ENCODE measurements at places on chromosomes 5 and 9.
A peak's percentile ranks its signal among the peaks of the same experiment; 100 is the strongest.

DNA sequence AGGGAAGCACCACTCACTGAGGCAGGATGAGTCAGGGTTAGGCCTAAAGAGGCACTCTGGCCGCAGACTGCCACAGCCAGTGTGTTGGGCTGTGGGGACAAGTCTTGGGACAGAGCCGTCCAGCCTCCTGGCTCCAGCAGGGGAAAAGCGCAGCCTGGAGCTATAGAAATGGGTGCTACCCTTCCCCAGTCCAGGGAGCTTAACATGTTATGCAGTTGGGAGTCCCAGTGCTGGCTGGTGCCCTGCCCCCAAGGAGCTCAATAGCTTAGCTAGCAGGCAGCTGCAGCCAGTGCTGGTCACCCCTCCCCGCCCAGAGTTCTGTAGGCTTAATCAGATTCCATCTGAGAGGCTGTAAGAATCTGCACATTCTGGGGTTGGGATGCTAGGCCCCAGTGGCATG, 399.6 kb upstream of the TUSC1 start:
- DNase-seq = no peak

DNA sequence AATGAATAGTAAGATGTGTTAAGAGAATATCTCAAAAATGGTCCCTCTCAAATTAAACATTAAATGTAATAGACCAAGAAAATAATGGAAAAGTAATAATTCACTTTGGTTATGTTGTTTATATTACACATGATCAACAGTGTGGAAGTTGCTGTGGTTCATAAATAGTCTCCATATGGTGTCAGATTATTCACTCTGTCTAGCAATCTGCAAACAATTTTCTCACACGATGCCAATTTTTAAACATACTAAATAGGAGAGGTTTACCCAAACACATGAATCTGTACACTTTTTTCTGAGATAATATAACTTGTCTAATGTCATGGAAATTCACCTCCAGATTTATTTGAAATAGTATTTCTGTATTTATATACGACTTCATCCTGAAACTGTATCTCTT, 217.4 kb upstream of the FBXL7 start:
- DNase-seq = no peak

DNA sequence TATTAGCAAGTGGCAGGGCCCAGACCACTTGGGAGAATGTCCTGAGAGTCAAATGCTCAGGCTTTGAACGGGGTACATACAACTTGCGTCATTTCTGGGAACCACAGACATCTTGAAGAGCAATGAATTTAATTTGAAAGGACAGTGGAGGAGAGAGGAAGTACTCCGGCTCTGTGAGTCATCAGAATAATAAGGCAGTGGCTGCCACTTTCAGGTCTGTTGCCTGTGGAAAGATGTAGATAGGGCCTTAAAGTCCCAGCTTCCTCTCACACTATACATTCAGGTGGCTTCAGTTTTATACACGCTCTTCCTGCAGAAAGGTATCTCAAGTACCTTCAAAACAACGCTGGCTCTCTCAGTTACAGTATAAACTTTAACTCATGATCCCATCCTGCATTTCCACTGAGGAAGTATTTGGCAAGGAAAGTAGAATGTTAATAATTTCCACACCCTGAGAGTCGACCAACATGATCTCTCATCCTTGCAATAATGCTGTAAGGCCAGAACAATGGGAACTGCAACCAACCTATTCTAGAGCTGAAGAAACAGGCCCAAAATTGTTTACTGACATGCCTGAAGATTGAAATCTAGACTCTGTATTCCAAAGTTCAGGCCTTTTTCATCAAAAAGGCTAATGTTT, 6.8 kb upstream of the PRUNE2 start:
- DNase-seq = peak; percentile 61

- peak; percentile 38 for DNase-seq
Measured at GRCh38 chr5:57007344-57007743, 55.4 kb upstream of the MIER3 start.

GRCh38 chr9:6759185-6759977, 1.6 kb downstream of the KDM4C start:
- peak; percentile 64 for DNase-seq

DNA sequence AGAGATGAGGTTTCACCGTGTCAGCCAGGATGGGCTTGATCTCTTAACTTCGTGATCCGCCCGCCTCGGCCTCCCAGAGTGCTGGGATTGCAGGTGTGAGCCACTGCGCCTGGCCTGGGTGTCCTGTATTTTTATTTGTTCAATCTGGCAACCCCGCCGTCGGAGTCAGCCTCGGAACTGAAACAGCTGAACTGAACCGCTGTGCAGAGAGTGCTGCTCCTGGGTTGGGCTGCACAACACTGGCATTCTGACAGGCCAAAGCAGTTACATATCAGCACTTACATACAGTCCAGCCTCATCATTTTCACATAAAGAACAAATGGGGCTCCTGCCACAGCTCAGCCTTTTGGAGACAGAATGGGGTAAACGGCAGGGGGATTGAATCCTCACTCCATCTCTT, 185.6 kb downstream of the C9orf50 start:
- DNase-seq = no peak

DNA sequence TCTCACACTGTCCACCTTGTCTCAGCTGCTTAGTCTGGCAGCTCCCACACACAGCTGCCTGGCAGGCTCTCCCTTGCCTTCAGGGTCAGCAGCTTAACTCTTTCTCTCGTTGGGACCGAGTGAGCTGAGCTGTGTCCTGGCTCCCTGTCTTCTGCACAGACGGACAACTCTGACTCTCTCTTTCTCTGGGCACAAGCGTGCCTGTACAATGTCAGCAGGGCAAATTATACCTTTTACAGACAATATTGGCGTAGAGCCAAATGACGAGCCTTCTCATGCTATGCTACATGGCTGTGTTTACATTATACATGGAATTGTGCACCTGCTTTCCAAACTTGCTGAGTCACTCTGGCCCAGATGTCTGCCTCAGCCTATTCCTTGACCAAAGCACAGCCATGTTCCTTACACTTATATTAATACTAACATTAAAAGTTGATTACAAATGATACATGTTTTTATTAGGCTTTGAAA, 188.6 kb downstream of the CYLC2 start:
- DNase-seq = no peak

GRCh38 chr9:112755675-112756074, 5.1 kb downstream of the SNX30 start:
- DNase-seq = no peak

- no peak for DNase-seq
Measured at GRCh38 chr9:91162311-91162710, 199.4 kb downstream of the AUH start.

DNA sequence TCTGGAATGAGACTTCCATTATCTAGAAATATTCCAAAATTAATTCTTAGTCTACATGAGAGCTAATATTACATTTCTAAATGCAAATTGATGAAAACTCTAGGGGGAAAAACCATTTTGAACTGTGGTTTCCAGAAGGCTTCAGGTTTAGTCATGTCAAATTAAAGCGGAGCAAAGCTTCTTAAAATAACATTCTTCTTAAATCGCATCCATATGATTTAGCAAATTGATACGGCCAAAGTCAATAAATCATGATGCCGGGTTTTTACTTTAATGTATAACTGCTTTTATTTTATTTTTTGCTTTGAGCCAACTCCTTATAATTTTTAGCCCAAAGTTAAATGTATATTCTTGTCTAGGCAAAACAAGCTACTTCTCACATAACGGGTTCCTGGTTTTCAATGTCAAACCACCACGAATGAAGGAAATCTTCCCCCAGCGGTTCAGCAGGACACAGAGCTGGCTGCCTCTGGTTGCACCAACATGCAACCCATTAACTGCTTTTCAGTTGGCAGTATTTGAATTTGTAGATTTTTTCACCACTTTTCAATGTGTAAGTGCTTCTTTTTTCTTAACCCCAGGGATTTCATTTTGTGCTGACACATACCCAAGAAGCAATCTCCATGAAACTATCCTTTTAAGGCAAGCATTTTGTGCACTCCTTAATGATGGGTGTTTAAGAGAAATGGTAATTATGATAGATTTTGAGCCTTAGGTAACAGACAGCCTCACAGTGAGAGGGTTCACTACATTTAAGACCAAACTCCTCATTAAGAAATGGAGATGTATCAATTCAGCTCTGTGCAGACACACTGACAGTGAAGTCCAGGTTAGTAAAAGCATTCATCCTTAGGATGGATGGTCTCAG, 35.5 kb downstream of the EFNA5 start:
- no peak for DNase-seq
